Ecto neural progenitor cell (in vitro differentiated cells): ENCODE measurements at places on chromosomes 12 and 14.

GRCh38 chr12:26252946-26253345, 57.6 kb downstream of the SSPN start:
- DNase-seq: no peak

DNA sequence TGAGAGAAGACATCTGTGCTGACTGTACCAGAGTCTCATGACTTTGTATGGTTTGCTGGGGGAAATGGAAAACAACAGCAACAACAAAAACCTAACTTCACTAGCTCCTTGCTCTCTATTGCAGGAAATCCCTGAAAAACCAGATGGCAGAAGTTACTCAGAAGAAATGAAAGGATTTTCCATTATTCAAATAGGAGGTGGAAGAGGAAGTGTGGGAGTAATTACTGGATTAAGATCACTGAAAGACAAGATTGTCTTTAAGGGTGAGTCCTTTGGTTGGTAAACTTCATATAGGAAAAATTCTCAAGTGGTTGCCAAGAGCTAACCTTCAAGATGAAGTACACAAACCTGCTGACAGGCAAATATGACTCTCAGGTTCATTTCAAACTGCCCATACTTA, 391.9 kb upstream of the ATP2B1 start:
- no peak for DNase-seq

GRCh38 chr14:84482256-84483071, 1047.5 kb upstream of the FLRT2 start:
- no peak for DNase-seq

DNA sequence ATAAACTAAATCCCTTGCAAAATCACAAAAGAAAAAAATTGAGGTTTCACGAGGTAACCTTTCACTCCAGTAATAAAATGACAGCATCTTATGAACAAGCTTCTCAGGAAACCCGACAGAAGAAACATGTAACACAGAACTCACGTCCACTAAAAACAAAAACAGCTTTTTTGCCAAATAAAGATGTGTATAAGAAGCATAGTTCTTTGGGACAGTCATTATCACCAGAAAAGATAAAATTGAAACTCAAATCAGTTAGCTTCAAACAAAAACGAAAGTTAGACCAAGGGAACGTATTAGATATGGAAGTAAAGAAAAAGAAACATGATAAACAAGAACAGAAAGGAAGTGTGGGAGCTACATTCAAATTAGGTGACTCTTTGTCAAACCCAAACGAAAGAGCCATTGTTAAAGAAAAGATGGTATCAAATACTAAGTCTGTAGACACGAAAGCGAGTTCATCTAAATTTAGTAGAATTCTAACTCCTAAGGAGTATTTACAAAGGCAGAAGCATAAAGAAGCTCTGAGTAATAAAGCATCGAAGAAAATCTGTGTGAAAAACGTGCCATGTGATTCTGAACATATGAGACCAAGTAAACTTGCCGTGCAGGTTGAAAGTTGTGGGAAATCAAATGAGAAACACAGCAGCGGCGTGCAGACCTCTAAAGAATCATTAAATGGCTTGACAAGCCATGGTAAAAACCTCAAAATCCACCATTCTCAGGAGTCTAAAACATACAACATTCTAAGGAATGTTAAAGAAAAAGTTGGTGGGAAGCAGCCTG, 25.8 kb downstream of the RESF1 start:
- no peak for DNase-seq

DNA sequence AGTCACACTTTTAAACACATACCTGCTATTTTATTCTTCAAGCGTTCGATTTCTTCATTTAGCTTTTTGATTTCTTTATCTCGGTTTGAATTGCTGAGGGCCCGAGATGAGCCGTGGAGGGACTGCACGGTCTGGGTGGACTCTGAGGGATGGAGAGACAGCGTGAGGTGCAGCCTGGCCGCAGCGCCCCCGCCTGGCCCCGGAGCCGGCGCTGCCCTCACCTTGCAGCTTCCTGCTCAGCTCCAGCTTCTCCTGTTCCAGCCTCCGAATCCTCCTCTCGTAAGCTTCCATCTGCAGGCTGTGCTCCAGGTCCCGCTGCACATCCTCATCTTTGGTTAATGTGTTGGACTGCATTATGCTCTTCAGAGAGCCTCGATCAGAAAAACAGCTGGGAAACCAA, 53.2 kb downstream of the AMN start:
- DNase-seq: no peak
